Keratinocyte (primary cell): ENCODE measurements at places on chromosomes 12 and 14.
A peak's percentile ranks its signal among the peaks of the same experiment; 100 is the strongest.

- peak; percentile 63 for DNase-seq
Observed at GRCh38 chr14:95545515-95546168, 10.8 kb downstream of the GLRX5 start.

DNA sequence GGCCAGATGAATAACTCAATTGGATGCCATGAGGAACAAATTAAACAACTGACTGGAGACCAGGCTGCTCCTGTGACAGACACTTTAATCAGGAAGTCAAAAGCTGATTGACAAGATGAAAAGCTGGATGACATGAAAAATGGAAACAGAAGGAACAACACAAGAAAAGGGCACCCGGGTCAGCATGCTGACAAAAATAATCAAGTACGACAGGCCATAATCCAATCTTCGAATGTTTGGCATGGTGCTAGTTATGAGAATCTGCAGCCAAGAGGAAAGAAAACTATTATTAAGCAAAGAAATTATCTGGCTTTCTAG is 544.7 kb downstream of the ETNK1 start:
- DNase-seq: no peak

GRCh38 chr12:20259786-20260185 is 108.6 kb upstream of the PDE3A start:
- no peak for DNase-seq

DNA sequence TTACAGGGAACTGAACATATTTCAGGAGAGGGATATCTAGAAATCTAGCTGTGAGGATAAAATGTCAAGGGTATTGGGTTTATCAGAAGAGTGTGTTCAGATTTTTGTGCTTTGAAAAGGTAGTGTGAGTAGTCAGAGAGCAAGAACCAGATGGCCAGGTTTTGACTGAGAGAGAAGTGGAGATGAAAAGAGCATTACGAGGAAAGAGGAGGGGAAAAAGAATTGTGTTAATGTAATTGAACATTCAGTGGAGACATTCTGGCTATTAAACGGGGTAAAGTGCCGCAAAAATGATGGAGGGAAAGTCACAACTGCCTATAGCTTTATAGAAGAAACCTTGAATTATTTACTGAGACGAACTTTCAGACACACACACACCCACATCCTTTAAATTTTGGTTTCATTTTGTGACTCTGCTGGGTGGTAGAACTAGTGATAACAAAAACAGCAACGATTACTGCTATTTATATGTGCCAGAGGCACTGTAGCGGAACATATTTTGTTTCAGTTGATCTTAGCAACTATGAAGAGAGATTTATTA is 213.6 kb downstream of the ERC1 start:
- no peak for DNase-seq

- DNase-seq: no peak
Observed at GRCh38 chr12:14938301-14938700, at the start of gene ERP27. ERP27 (minus strand) TSS chr12:14938537; CDS start chr12:14938508, 29 bp downstream.

DNA sequence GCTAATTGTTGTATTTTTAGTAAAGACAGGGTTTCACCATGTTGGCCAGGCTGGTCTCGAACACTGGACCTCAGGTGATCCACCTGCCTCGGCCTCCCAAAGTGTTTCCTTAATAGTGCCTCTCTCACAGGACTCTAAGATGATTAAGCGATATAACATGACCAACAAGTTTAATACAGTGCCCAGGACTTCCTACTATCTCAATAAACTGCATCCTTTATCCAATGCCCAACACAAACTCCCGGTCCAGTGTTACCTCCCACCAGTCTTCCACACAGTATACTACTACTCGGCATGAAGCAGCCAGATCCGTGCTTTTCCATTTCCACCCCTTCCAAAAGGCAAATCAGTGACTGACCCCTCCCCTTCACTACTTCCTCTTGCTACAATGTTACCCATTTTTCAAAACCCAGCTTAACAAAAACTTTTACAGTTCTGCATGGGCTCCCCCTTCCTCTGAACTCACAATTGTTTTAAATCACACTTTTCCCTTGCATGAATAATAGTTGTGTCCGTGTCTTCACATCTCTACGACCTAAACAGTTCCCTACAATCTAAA is 900 bp downstream of the NOP2 start:
- DNase-seq: no peak

GRCh38 chr12:118586433-118586832 is 210.1 kb downstream of the SUDS3 start:
- no peak for DNase-seq

DNA sequence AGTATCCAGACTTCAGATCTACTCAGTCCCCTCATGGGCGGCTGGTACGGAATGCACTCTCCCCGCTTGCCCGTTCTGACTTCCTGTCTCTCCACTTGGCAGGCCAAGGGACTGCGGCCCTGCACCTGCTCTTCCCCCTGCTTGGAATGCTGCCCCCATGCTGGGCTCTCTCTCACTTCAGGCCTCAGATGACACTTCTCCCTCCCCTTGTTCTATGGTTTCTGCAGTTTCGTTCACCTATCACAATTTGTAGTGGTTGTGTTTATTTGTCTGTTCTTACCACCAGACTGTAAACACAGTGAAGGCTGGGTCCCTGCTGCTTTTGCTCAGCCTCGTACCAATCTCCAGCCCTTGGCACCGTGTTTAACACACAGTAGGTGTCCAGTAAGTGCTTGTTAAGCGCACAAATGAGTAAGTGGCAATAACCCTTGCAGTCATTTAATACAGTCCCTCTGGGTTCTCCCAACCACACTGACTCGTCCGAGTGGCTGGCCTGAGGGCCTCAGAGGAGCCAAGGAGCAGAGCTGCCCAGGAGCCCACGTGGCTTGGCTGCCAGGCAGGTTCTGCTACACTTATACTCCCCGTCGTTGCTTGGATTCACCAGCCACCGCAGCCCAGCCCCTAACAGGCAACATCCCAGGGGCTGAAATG is 11.8 kb downstream of the SLC6A12 start:
- no peak for DNase-seq

DNA sequence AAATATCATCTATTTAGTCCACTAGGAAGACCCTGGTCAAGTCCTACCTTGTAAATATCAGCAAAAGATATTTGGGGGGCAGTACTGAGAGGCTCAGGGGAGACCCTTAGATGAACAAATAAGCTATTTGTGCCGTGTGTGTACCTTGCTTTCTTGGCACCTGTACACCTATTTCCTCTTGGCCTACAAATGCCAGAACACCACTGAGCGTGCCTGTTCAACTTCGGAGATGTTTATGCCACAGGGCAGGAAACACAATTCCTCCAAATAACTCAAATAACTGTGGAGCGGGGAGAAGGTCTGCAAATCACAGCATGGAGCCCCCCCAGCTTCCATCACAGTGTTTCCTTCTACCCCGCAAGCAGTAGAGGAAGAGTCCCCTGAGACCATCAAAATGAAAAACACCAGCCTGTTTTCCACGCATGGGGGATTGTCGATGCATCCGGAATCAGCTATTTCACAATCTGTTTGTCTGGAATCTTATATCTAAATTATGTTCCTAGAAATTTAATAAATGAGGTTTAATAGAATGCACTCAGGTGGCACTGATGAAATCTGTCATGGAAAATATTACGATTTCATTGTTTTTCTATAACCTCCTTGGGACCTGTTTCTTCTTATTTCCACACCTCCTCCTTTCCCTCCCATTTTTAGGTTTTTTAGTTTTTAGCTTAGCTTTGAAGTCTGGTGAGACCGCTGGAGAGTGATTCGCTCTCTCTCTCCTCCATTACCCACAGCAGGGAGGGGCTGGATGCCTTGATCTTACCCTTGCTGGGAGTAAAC is 254.0 kb upstream of the SRRM4 start:
- no peak for DNase-seq

GRCh38 chr12:1453810-1454209 is 140.6 kb downstream of the FBXL14 start:
- DNase-seq: no peak

DNA sequence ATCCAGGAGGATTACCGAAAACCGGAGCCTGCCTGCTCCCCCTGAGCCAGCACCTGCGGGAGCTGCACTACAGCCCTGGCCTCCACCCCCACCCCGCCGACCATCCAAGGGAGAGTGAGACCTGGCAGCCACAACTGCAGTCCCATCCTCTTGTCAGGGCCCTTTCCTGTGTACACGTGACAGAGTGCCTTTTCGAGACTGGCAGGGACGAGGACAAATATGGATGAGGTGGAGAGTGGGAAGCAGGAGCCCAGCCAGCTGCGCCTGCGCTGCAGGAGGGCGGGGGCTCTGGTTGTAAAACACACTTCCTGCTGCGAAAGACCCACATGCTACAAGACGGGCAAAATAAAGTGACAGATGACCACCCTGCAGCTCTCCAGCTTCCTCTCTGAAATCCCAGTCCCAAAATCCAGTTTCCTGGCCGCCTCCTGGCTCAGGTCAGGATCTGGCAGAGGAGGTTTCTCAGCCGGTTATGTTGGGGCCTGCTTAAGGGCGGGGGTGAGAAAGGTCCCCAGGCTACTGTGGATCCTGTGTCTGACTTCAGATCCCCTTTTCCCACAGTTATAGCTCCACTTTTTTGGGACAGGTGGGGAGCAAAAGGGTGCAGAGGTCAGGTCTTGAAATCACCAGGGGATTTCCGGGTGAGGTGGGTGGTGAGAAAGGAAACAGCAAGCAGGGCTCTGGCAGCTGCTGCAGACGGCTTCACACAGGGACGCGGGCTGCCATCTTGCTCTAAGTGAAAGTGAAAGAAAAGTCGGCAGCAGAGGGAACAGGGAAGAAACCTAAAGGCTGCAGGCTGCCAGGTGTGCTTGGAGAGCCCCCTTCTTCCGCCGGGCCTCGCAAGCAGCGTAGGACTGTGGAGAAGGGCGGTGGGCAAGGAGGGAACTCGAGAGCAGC is at the start of gene TAPBPL:
TSS of gene TAPBPL (plus strand) at position 695 of the 897 bp plus-strand sequence. CDS start 207 bp downstream, outside the sequence.
- DNase-seq: no peak

- no peak for DNase-seq
Observed at GRCh38 chr12:75560167-75560566, 48.8 kb upstream of the KRR1 start.

GRCh38 chr12:60279221-60279620 is 683.4 kb downstream of the SLC16A7 start:
- no peak for DNase-seq

GRCh38 chr12:50167049-50167828 is at the start of gene CERS5:
CERS5 (minus strand) TSS chr12:50167369; CDS start chr12:50167297, 72 bp downstream.
- peak; percentile 88 for DNase-seq

DNA sequence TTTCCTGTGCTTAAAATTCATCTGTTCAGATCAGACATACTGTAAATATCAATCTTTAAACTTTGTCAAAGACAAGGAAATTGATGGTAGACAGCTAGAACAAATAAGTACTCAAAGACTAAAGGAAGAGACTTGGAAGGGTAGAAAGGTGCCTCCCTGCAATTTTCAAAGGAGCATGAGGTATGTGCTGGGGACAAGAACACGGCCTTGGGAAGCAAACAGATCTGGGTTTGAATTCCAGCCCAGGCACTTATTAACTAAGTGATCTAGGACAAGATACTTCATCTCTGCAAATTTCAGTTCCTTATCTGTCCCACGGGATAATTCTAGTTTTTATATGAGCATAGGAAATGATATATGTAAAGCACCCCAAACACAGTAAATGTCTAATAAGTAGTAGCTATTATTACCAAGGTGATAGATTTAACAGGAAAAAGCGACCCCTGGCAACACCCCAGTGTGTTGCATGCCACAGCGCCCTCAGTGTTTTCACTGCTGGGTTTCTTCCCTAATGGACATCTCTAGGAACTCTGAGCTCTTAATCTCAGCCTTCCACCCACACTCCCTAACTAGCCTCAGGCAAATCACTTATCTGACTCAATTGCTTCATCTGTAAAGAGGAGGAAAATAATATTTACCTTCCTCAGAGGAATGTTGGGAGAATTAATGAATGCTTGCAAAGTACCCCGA is 44.7 kb upstream of the BMP4 start:
- no peak for DNase-seq

DNA sequence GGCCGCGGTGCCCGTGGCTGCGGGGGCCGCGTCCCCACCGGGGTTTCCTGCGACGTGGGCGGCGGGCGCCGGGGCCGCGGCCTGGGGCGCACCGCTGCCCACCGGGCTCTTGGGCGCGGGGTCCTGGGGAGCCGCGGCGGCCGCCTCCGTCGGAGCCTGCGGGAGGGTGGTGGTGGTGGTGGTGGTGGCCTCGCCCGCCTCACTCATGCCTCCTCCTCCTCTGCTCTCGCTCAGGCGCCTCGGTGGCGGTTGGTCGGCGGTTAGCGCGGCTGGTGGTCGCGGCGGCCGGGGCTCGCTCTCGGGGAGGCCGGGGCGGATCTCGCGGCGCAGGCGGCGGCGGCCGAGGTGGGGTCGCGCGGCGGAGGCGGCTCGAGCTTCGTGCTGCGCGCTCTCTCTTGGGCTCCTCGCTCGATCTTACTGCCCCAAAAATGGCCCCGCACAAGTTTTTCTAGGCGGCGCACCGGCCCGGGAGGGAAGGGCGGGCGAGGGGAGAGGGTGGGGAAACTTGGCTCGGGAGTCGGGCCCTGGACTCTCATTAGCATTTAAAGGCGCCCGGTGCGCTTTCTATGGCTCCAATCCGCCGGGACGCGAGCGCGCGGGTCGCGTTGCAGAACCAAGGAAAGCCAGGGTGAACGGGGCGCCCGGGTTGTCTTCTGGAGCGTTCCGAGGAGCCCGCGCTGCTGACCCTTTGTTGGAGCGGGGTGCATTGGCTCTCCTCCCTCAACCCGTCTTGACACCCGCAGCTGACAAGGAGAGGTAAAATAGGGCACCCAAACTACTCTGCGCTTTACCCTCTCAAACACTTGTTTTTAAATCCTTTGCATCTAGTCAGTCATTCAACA is at the start of gene YBX3:
TSS of gene YBX3 (minus strand) at position 419 of the 842 bp plus-strand sequence. CDS start at position 207, 212 bp downstream.
- no peak for DNase-seq

DNA sequence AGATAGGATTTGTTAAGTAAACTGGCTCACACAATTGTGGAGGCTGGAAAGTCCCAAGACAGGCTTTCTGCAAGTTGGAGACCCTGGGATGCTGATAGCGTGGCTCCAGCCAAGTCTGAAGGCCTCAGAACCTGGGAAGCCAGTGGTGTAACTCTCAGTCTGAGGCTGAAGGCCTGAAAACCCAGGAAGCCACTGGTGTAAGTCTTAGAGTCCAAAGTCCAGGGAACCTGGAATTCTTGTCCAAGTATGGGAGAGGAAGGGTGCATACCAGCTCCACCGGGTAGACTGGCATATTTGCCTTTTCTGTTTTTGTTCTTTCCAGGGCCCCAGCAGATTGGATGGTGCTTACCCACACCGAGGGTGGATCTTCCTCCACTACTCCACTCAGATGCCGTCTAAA is 18.1 kb downstream of the GMFB start:
- DNase-seq: no peak

DNA sequence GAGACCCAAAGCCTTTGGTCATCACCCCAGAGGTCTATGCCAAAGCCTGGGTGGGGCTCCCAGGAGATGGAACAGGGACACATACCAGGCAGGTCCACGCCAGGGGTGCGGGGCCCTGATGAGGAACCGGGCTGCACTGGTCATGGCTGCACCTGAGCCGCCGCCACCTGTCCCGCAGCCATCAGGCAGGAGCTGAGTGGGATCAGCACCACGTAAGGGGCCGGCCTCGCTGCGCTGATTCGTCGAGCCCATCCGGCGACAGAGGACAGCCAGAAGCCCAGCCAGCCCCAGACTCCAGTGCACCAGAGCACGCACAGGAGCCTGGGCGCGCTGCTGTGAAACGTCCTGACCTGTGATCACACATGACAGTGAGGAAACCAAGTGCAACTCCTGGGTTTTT is 15.9 kb downstream of the DEGS2 start:
- DNase-seq: no peak
